ENCODE measurements at places on chromosomes 7 and 10. TPM values are rescaled to one million over a fixed set of nuclear protein-coding genes. Genes with fewer than 3 reads are reported as not detected.

The BMPER gene
- 1.5 TPM for total RNA-seq

GRCh38 chr10:786633-787474 lies 97.4 kb upstream of the DIP2C start:
- DNase-seq: no peak
- H3K36me3 ChIP-seq: no peaks in the 10 kb centered on the region
- H3K4me3 ChIP-seq: no peak overlapping the region
- peaks cover 16% of the 10 kb centered on the region for H3K4me1 ChIP-seq
- no peak overlapping the region for H3K27ac ChIP-seq

GRCh38 chr10:49679480-49679893 lies at the start of gene C10orf53:
C10orf53 (plus strand) TSS chr10:49679651; CDS start chr10:49679698, 47 bp downstream.
- no peaks in the 10 kb centered on the region for H3K36me3 ChIP-seq
- H3K4me3 ChIP-seq: no peak within 1 kb of the TSS
- DNase-seq: peak; percentile 43
- no peak within 1 kb of the TSS for H3K27ac ChIP-seq

GRCh38 chr10:100766693-100767421 lies 21.5 kb downstream of the PAX2 start:
- peaks cover 51% of the 10 kb centered on the region for H3K27me3 ChIP-seq
- no peaks in the 10 kb centered on the region for H3K36me3 ChIP-seq
- H3K4me3 ChIP-seq: no peak overlapping the region
- H3K4me1 ChIP-seq: no peaks in the 10 kb centered on the region

DNA sequence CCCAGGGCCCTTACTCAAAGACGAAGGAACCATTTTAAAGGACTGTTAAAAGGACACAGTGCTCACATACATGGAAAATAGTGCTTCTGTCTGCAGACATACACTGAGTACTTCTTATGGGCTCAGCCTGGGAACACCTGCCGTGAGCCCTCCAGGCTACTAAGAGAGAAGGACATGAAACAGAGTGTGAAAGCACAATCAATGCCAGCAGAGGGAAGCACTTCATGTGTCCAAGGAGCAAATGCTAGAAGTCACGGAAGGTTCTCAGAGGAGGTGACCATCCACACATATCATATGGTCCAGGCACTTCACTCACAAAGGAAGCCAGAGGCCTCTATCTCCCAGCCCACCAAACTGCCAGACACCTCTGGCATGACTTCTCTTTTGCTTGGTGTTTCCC lies 15.5 kb downstream of the ELMO1 start:
- H3K4me3 ChIP-seq: no peak overlapping the region
- no peak overlapping the region for H3K27ac ChIP-seq
- no peaks in the 10 kb centered on the region for H3K36me3 ChIP-seq
- H3K4me1 ChIP-seq: peaks cover 2% of the 10 kb centered on the region
- H3K27me3 ChIP-seq: no peaks in the 10 kb centered on the region
